ENCODE measurements at places on chromosomes 7 and 10.

DNA sequence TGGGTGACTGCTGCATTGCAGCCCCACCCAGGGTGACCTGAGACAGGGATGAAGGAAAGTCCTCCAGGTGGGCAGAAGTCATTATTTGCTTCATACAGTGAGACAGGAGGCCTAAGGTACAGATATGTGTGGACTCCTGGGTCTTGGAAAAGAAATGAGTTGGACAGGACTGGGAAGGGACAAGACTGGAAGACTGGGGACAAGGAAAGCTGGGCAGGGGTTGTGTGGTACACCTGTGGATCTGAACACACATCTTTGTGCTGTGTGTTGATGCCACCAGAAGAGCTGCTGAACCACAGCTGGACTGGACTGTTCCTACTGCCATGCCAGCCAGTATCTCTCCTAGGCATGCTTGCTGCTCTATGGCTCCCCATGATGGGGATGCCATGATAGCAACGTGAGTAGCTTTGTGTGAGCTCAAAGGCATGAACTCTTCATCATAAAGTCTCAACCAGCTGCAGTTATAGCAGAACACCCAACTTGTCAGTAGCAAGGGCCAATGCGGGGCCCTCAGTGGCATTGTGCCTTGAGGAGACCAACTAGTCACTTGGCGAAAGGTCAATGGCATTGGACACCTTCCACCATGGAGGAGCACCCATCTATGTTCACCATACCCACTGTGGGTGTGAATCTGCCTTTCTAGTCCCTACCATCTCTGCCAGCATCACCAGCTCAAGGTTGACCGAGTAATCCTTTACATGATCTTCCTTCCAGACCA, 76.0 kb upstream of the GRB10 start:
- DNase-seq: no peak

DNA sequence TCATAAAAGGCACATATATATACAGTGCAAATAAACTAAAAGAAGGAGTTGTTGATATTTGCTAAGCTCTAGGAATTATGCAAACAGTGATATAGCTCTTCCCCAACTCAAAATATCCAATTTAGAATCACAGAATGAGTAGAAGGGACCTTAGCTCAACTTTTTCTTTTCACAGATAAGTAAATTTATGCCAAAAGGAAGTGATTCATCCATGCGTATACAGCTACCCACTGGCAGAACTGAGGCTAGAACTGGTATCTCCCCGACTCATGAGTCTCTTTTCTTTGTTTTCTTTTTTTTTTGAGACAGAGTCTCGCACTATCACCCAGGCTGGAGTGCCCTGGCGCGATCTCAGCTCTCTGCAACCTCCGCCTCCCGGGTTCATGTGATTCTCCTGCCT, 54.2 kb upstream of the SVIL start:
- DNase-seq: no peak

- DNase-seq: no peak
Observed at GRCh38 chr7:73739387-73739767, 775 bp upstream of the ABHD11 start.

DNA sequence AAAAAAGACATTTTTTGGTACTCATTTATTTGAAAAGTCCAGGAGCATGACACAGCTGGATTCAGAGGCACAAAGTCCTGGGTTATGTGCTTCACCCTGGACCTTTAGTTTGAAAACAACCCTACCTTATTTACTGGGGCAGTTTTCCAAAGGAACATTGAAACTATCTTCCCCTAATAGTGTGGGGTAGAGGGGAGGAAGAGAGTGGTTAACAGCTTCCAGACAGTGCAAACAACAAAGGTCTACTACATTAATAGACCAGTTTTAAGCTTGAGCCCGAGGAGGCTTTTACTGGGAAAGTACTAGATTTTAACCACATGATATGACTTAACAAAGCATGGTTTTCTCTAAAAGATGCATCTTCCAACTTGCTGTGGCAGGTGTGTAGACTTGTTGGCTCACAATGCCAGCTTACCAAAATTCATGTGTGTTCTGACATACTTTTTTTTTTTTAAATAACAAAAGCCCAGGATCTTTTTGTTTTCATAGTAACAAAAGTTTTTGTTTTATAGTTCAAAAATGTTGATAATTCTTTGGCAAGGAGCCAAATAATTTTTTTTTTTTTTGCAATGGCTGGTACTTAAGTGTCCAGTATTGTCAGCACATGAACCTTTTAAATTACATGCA, 1.8 kb downstream of the GSTO1 start:
- no peak for DNase-seq

DNA sequence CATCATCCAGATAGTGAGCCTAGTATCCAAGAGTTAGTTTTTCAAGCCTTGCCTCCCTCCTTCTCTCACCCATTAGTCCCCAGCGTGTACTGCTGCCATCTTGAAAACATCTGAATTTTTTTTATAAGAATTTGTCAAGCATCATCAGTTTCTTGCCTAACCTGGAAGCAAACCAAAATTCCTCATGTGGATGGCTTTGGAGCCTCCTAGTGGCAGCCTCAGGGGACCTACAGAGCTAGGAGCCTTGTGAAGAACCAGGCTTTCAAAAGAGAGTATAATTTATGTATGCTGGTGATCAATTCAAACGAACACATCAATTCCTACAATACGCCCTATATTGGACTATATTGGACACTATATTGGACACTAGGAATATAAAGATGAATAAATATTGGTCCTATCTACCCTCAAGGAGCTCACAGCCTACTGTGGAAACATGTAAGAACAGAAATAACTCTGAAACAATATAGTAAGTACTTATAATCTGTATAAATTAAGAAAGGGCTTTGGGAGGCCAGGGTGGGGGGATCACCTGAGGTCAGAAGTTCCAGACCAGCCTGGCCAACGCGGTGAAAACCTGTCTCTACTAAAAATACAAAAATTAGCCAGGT, 63.4 kb downstream of the HPSE2 start:
- DNase-seq: no peak

GRCh38 chr7:93799750-93800357, 90.7 kb downstream of the TFPI2 start:
- no peak for DNase-seq

DNA sequence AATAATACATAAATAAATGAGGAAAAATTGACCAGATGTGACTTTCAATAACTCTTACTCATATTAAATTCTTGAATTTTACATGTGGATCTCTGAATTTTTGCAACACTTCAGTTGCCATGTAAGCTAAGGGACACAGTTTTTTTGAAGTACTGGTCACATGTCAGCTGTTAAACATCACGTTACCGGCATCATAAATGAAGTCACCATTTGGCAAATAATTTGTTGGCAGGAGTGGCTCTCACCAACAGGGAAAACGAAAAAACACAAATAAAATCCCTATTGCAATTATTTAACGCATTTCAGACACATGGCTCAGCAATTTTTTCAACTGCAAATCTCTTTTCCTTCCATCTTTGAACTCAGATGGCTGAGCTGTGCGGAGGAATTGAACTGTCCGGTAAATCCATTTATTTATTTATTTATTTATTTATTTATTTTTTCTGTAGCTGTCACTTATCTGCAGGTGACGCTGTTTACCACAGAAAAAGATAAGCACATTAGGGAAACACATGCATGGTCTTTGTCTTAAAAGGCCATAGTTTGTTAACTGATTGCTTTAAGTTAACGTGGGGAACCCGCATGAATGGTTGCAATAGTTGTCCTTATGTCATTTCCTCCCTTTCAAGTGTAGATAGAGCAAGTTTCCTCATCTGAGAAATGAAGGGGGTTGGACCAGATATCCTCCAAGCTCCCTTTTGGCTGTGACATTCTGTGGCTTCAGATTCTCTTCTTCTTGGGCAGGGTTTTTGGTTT, 64.7 kb upstream of the JAZF1 start:
- DNase-seq: no peak

DNA sequence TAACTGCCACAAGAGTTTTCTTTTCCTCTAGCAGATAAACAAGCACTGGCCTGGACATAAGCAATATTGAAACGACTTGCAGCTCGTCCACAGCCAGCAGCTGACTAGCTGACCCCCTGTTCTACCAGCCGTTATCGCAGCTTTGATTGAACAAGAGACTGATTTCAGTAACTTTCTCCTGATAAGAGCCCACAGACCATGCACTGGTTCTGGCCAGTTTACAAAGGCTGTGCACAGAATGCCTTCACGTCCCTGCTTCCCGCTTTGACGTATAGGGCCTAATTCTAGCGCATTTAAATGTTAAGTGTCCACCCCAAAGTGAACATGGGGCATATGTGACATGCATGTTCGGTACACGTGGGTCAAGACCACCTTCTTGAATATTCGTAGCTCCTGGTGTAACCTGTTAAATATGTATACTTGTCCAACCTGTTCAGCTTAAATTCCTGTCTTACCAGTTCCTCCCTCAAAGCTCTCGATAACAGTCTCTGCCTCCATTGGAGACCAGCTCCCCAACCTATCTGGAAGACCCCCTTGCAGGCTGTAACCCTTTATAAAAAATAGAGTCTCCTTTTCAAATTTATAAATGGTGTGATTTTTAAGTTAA, 69.2 kb downstream of the LYZL1 start:
- DNase-seq: no peak

- no peak for DNase-seq
Observed at GRCh38 chr10:81817596-81818170, 57.3 kb upstream of the NRG3 start.

GRCh38 chr7:151699147-151699927, 177.6 kb downstream of the PRKAG2 start:
- no peak for DNase-seq

GRCh38 chr7:84193747-84194146, 842 bp downstream of the SEMA3A start:
- no peak for DNase-seq

GRCh38 chr10:102579328-102579727, 65.0 kb upstream of the TRIM8 start:
- DNase-seq: no peak

- no peak for DNase-seq
Observed at GRCh38 chr10:125063256-125063925, 97.0 kb downstream of the CTBP2 start.

- DNase-seq: no peak
Observed at GRCh38 chr10:29608062-29608461, 26.7 kb downstream of the SVIL start.

GRCh38 chr7:29381206-29382094, 182.2 kb upstream of the PRR15 start:
- DNase-seq: no peak

GRCh38 chr7:4479367-4480039, 202.6 kb upstream of the FOXK1 start:
- DNase-seq: peak; percentile 33

GRCh38 chr10:70690589-70690988, 18.3 kb downstream of the ADAMTS14 start:
- no peak for DNase-seq

GRCh38 chr7:44872787-44873186, 12.5 kb downstream of the PURB start:
- no peak for DNase-seq

DNA sequence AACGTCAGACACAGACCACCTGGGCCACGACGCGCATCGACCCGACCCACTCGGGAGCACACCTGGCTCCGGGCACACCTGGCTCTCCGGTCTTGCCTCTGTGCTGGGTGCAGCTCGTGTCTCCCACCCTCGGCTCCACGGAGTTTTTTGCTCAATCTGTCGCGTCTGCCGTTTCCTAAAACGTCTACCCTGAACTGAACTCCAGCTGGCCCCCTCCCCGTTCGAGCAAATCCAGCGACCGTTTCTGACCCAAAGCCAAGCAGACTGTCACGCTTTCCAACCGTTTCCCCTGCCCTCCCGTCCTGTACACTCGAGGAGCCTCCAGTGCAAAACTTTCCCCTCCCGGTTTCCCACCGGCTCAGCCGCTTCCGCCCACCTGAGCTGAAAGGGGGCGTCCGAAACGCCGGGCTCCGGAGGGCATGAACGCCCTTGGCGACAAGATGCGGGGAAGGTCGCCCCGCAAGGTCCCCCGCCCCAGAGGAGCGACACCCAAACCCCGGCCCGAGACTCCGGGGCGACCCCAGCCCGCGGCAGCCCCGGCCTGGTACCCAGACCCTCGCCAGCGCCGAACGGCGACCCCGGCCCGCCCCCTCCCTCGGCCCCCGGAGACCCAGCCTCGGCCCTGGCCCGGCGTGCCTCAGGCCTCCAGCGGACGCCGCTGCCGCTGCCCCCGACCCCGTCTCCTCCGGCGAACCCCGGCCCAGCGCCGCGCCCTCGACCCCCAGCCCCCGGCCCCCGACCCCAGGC, 557 bp downstream of the CYTH3 start:
- DNase-seq: no peak

GRCh38 chr7:79452032-79452494, 1.4 kb downstream of the MAGI2 start:
- DNase-seq: peak; percentile 56

DNA sequence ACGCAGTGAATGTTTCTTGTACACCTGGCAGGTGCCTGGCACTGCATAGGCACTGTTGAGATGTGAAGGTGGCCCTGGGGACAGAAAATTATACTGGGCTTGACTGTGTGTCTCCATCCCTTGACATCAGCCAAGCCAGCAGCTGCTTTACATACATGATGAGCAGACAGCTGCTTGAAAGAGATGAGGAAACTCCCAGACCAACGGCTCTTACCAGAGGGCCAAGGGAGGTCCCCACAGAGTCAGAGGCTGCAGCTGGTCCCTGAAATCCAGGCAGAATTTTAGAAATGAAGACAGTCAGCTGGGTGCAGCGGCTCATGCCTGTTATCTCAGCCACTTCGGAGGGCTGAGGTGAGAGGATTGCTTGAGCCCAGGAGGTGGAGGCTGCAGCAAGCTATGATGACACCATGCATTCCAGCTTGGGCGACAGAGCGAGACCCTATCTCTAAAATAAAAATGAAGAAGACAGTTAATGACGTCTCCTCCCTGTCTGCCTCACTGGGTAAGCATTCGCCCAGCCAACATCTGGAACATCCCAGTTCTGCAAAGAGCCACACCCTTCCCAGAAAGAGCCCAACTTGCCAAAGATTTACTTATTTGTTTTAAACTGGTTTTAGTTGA, 17.6 kb downstream of the LIMK1 start:
- DNase-seq: no peak

DNA sequence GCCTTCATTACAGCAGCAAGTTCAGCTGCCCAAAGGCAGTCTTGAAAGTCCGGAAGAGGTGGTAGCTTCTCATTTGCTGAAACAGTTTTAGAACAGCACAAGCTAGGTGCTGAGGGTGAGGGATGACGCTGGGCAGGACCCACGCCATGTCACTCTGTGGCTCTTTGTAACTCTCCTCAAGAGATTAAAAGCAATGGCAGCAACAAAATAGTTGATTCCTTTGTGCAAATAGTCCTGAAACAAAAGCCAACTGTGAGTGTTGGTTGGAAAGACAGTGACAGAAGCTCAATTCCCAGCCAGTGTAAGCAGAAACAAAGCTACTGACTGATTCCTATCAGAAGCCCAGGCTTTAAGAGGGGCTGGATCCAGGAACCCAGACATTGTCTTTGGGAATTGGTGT, 47.6 kb upstream of the AQP1 start:
- DNase-seq: no peak

DNA sequence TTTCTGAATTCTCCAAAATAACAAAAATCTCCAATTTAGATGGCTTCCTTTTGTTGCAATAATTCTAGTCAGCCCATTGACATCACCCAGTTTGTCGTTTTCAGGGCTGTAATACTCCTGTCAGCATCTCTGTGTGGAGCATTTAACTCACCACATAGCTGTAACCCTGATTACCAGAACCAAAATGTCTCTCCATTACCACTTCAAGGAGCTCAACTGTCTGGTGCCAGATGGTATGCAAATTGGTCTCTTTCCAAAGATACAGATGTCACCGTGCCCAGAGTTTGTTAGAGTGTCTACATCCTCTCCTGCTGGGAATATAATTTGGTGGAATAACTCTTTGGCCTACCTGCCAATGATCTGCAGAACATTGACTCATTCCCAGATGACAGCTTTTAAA, 350.3 kb upstream of the POT1 start:
- DNase-seq: peak; percentile 24

- no peak for DNase-seq
Observed at GRCh38 chr10:133421336-133422222, 2.8 kb downstream of the SPRN start.

GRCh38 chr10:86655173-86655540, 810 bp downstream of the OPN4 start:
- DNase-seq: no peak

Measured in NCI-H1105 (cell line).